ENCODE measurements at places on chromosomes 4 and X. TPM values are rescaled to one million over a fixed set of nuclear protein-coding genes. Genes with fewer than 3 reads are reported as not detected.

GRCh38 chrX:3166670-3167455 lies 125.6 kb downstream of the ARSF start:
- DNase-seq, result no peak

DNA sequence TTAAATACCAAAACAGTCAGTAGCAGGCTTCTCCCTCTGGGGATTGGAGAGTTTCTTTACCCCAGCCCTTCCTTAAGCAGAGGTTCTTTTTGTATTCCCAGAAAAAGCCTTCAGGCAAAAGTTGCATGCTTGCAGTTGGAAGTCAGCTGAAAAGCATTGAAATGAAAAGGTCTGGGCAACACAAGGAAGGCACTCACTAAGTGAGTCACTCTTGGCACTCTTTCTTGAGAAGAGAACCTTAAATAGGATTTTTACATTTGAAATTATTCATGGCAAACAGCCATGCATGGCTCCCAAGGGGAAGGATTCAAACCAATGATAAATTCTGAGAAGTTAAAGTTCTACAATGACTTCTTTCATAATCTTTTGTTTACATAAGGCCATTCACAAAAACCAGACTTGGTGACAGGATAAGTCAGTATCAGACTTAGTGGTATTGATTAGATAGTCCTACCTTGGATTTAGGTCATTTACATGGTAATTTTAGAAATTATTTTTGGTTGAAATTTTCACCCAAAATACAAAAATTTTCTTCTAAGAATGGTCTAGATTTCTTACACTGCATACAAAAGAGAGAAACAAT lies 2068.9 kb downstream of the PCDH7 start:
- DNase-seq, result no peak

TLR2 gene
- 0.36 TPM for total RNA-seq

TBC1D8B gene
- 12.3 TPM for total RNA-seq

GRCh38 chr4:1466034-1466862 lies 60.0 kb upstream of the NKX1-1 start:
- DNase-seq, result peak; percentile 61

GRCh38 chr4:111991163-111991562 lies 154.1 kb upstream of the FAM241A start:
- no peak for DNase-seq

- DNase-seq, result no peak
Measured at GRCh38 chr4:184422378-184422777, 52.0 kb downstream of the IRF2 start.

DNA sequence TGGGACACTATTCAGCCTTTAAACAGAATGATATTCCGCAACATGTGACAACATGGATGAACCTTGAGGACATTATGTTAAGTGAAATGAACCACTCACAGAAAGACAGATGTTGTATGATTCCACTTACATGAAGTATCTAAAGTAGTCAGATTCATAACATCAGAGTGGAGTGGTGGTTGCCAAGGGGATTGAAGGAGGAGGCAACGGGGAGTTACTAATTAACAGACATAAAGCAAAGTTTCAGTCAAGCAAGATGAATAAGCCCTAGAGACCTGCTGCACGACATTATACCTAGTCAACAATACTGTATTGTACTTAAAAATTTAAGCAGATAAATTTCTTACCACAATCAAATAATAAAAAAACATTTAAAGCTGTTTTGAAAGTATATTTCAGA lies 105.0 kb upstream of the NR0B1 start:
- DNase-seq, result no peak

DNA sequence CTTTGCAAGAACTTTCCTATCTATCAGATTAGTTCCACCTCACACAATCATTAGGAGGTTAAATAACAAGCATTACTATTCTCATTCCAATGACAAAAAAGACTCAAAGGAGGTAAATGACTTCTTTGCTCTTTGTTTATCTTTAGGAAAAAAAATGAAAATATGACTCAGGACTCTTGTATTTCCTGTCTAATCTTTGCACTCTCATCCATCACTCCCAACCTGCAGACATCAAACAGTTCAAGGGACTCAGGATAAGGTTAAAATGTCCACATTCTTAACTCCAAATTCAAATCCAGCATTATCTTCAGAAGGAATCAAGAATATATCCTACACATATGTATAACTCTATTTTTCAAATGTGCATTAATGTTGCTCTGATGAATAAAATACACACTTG lies 139.6 kb downstream of the UNC5C start:
- peak; percentile 14 for DNase-seq

GRCh38 chrX:120514236-120514635 lies 45.1 kb upstream of the LAMP2 start:
- peak; percentile 36 for DNase-seq

- DNase-seq, result no peak
Measured at GRCh38 chr4:3360777-3361176, 68.0 kb downstream of the RGS12 start.

DNA sequence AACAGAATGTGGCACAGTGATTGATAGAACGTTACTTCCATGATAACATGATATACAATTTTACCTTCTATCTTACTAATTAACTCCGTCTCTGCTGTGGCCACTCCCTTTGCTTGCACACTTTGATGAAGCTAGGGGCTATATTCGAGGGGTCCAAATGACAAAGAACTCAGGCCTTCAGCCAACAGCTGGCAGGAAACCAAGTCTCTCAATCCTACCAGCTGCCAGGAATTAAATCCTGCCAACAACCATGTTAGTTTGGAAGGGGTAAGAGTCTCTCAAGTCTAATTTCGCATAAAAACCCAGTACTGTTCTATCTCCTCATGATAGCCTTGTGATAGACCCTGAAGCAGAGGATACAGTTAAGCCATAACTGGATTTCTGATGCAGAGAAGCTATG lies 1122.9 kb upstream of the PCDH10 start:
- DNase-seq, result no peak

GRCh38 chr4:57059890-57060716 lies 50.1 kb downstream of the IGFBP7 start:
- no peak for DNase-seq

ENPP6 gene
- not detected for total RNA-seq

All from osteoblast (primary cell).